Osteocyte (in vitro differentiated cells): ENCODE measurements at places on chromosomes 12 and 14. TPM values are rescaled to one million over a fixed set of nuclear protein-coding genes. Genes with fewer than 3 reads are reported as not detected.

DNA sequence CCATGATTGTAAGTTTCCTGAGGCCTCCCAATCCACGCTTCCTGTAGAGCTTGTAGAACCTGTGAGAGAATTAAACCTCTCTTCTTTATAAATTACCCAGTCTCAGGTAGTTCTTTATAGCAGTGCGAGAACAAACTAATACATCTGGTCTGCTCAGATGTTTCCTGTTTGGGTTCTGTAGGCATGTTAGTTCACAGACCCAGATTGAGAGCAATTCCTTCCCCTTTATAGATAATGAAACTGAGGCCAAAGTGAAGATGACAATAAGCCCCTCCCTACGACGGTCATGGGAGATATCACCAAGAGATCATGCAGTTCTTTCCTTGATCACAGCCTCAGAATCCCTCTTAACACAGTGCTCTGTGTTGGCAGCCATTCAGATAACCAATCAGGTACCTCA lies 76.5 kb upstream of the CLMN start:
- DNase-seq: no peak

Gene GPRC5D
- total RNA-seq: not detected in 2 replicates

- no peak for DNase-seq
Measured at GRCh38 chr14:100796946-100797345, 29.0 kb upstream of the MEG3 start.

DNA sequence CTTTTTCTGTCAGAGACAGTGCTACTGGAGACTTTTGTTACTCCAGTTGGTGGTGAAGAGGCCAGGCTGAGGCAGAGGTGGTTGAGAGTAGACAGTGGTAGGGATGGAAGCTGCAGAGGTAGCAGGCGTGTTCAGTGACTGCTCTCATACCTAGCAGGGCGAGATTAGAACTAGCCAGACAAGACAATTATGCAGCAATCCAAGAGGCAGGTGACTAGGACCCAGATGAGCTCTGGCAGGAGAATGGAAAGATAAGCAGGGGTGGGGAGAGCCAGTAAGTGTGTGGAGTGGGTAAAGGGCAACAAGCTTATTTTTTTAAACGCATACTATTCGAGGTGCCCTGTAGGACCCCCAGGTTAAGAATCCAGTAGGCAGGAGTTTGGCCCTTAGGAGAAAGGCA lies 4.8 kb downstream of the PPP1R36 start:
- no peak for DNase-seq

GRCh38 chr12:3533703-3534386 lies 42.8 kb downstream of the PRMT8 start:
- DNase-seq: peak; percentile 77

DNA sequence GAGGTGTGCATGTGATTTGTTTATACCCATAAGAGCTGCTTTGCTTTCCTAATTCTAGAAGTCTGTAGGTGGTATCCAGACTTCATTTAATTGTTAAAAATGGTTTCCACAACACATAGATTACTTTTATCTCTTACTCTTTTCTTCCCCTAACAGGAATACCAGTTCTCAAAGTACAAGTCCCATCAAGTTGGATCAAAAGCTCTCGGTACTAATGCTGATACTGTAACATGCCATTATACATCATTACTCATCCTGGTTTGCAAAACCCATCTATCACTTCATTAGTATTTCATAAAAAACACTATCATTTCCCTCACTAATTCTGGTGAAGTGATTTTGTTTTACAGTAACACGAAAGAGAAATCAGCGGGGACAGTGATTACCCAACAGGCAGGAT lies 94.3 kb downstream of the PPP2R5E start:
- no peak for DNase-seq

DNA sequence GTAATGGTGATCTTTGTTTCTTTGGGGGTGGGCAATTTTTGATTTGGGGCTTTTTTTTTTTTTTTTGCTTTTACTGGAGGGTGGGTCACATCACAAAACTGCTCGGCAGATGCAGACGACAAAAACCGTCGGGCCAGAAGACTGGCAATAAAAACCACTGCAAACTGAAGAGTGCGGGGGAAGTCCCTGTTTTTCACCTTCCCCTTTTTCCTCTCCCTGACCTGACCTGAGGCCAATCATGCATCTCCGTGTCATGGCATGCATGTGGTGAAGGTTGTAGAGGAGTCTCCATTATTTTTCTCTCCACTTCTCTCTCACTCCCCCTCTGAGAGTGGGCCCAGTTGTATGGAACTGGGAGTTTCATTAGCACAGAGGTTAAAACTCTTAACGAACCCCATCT lies 57.5 kb downstream of the AP5M1 start:
- no peak for DNase-seq

Gene ISM2
- total RNA-seq: not detected in 2 replicates

DNA sequence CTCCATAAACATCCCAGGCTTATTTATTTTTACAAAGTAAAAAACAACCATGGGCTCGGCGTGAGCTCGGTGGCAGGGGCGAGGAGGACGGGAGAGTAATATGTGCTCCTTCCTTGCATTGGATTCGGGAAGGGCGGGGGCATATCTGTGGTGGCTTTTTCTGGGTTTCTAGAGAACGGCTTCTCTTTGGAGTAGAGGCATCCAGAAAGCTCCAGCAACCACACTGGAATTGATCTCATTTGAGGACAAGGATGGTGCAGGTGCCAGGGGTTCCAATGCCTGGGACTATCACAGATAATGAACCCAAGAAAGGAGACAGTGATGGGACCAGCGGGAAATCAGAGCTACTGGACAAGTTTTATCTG lies 18.9 kb downstream of the ADGRD1 start:
- DNase-seq: no peak

Gene PLEKHD1
- 0.08 and 0.10 TPM in 2 replicates for total RNA-seq

DNA sequence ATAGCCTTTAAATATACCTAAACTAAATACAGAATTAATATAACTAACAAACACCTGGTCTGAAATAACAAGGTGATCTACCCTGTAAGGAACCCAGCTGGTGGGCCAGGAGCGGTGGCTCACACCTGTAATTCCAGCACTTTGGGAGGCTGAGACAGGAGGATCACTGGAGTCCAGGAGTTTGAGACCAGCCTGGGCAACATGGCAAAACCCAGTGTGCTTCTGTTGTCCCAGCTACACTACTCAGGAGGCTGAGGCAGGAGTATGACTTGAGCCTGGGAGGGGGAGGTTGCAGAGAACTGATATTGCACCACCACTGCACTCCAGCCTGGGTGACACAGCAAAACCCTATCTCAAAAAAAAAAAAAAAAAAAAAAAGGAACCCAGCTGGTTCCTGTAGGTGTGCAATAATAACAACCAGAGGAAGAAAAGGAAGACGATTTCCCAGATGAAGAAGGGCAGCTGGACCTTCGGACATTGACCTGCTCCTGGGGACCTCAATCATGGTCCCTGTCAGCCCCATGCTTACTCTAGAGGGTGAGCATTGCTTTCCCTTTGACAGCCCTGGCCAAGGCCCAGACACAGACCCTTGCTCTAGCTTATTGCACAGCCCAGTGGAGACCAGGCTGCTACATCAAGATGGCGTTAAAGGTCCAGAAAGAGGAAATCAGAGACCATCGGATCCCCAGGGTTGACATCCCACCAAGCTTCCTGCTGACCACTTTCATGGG lies 5.4 kb downstream of the FOS start:
- no peak for DNase-seq

- no peak for DNase-seq
Measured at GRCh38 chr12:124446364-124446763, 121.0 kb downstream of the NCOR2 start.

DNA sequence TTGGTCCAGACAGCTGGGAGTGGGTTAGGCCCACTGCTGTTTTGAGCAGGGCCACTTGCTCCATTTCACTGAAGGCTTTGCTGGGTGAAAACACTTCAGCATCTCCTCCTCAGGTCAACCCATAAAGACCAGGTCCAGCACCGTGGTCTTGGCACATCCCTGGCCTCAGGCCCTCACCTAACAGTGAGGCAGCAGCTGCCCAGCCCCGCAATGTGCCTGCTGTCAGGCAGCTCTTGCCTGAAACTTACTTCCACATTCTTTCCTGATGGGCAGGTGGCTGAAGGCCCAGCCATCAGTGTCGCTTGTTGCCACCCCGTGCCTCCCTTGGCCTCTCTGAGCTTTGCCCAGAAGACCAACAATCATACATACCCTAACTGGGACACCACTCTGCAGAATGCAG lies 54.4 kb downstream of the ANAPC7 start:
- DNase-seq: no peak

DNA sequence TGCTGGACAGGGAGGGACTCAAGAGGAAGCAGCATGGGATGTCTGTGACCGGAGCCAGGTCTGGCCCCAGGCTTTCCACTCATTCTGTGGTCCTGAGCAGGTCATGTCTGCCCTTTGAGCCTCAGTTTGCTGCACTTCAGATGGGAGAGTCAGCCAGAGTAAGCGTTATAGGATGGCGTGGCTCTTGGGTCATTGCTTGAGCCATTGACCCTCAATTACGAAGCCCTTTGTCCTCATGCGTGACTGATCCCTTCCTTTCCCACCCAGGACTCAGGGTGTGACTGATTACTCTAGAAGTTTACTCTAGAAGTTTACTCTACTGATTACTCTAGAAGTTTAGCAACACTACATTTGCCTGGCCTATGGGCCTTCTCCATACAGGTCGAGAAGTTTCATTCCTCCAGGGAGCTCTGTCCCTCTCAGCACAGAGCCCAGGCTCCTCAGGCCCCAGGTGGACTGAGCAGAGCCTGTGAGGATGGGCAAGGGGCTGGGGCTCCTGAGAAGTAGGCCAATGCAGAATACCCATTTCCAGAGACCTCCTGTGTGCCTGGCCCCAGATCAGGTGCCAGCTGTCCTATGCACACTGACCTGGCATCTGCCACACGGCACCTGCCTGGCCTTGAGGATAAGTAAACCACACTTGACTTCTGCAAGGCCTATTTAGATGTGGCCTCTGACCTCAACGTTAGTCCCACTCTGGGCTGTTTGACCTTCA lies 7.6 kb upstream of the IFI27 start:
- DNase-seq: no peak
